ENCODE measurements at places on chromosomes 16 and 17.
A peak's percentile ranks its signal among the peaks of the same experiment; 100 is the strongest.

GRCh38 chr17:7177954-7178477, 1.2 kb downstream of the ASGR1 start:
- DNase-seq, result peak; percentile 38

DNA sequence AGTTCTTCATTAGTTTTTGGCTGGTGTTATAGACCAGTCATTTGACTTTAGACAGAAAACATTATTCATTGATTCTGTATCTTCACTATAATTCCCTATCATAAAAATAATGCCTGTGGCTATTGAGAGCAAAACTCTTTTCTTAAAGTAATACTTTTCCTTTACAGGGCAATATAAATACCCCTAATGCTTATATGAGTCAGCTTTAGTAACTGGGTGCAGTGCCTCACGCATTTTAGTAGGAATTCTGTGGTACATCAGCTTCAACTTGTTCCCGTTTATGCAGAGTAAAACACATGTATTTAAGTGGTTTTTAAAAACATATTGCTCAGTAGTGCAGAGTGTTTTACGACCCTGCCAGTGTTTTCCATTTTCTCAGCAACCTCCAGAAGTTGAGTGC, 68.1 kb downstream of the SEC14L1 start:
- DNase-seq, result no peak

GRCh38 chr16:77822661-77823060, 34.3 kb downstream of the VAT1L start:
- no peak for DNase-seq

- DNase-seq, result no peak
These were observed 47.5 kb downstream of the NT5M start for GRCh38 chr17:17350491-17351355.

DNA sequence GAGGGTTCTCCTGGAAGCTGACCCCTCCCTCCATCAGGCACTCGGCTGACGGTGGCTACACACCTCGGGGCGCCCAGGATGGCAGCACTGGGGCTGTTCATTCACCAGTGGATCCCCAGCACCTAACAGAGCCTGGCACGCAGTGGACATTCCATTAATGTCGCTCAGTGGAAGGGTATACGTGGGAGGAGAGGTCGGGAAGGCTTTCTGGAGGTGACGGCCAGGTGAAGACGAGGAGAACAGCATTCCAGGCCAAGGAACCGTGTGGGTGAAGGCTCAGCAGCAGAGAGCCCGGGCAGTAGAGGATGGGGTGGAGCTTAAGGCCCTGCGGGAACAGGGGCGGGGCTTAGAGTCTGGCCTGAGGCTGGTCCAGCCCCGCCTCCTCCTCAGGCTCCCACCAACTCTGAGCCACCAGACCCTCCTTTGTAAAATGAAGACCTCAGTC, 2.5 kb upstream of the HS3ST6 start:
- DNase-seq, result peak; percentile 81

- no peak for DNase-seq
These were observed 14.4 kb downstream of the B9D1 start for GRCh38 chr17:19348081-19348650.

DNA sequence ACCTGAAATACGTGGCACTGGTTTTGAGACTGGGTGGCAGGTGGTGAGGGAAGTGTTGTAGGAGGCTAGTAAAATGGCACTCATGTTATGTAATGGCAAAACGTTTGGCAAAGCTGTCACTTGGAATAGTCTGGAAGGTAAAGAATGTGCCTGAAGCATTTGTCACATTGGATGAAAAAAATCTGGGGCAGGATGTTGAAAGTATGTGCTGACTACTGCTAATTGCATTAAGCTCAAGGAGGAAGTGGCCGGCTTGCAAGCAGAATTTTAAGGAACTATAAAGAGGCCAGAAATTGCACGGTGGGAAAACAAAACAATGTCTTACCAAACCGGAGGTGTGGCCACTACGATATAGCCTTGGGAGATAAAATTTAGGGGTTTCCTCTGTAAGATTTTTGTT, 26.6 kb upstream of the NLRP1 start:
- DNase-seq, result no peak

DNA sequence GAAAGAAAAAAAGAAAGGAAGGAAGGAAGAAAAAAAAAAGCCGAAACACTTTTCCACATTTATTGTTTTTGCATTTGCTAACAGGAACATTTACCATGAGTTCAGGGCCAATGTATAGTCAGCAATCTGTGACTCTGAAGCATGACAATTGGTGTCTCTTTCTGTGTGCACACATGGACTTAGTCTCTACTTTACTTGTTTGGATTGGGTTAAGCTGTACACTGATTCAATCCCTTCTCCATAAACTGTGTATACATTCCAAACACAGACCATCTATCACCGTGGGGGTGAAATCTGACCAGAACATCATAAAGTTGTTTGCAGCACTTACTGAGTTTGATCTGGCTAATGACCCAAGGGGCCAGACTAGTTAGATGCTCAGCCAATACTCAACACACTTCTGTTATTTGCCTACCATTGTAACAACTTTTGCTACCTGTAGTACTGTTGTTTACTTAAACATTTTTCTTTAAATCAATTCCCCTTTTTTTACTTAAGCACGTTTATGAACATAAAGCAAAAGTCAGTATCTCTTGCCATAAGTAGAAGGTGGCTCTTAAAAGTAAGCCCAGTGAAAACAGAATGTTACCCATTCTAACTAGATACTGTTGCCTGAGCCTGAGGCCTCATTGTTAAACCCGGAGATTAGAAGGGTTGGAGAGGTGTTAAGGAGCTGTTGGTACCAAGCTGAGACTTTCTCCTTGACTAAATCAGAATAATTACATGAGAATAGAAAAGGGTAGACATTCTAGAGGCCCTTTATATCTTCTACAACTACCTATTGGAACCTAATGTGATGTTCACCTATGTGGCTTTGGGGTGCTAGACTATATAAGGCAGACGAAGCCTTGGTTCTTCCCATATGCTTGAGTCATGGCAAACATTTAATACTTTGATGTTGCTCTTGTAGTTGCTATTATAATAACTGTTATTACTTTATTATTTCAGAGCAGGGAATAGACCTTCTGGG, 41.8 kb downstream of the SCNN1B start:
- no peak for DNase-seq

DNA sequence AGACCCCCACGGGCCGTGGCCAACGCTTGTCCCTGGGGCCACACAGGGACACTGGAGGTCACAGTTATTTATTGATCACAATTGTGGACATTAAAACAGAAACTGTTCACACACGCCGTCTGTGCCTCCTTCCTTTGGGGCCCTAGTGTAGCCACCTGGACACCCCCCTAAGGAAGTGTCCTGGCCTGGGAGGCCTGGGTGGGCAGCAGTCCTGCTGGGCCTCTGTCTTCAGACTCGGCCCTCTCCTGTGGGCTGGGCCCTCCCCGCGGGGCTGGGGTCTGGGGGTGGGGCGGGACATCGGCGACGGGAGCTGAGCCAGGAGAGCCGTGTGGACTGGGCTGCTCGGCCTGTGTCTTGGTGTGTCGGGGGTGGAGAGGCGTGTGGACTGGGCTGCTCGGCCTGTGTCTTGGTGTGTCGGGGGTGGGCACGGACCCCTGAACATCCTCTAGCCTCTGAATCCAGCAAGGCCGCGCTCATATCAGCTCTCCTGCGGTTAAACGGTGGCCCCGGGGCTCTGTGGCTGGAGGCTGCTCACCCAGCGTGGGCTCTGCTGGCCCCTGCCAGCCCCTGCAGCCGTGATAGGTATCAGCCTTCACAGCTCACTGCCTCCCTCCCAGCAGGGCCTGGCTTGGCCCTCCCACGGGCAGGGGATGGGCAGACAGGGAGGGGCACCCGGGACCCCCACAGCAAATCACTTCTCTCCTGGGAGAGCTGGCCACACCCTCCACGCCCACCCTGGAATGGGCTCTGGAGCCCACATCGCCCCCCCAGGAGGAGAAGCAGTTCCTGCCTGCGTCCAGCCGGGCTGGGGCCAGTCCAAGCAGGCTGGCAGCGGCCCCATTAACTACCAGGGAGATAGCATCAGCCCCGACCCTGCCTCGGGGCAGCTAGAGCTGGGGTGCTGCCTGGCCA, 1.1 kb upstream of the NHLRC4 start:
- DNase-seq, result peak; percentile 57

GRCh38 chr16:19330841-19331397, 45.4 kb downstream of the CLEC19A start:
- DNase-seq, result no peak

DNA sequence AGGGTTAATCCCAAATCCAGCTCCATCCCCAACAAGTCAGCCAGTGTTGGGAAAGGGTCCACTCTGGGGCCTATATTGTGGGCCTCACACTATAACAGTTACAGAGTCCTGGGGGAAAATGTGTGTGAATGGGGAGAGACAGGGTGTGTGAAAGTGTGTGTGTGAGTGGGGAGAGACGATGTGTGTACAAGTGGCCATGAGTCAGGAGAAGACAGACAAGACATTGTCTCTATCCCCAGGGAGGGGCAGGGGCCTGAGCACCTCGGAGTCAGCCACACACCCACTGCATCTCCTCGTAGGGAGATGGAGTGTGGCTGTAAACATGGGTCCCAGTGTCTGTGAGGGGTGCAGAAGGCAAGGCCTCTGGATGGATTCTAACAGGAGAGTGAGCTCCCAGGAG, 2.9 kb downstream of the CRHR1 start:
- no peak for DNase-seq

GRCh38 chr16:51994597-51994996, 552.3 kb downstream of the TOX3 start:
- DNase-seq, result no peak

DNA sequence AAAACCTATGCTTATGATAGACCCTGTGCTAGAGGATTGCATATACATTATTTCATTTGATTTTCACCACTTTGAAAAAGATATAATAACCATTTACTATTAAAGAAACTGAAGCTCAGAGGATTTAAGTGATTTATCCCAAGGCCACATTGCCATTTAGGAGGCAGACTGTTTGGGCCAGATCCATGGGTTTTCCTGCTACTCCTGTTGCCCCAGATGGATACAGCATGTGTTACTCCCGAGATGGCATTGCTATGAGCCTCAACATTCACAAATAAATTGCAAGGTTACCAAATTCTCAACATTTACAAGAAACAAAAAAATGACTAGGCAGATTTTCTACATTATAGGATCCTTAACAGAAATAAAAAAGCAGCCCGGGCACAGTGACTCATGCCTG, 322.1 kb upstream of the SOX9 start:
- no peak for DNase-seq

DNA sequence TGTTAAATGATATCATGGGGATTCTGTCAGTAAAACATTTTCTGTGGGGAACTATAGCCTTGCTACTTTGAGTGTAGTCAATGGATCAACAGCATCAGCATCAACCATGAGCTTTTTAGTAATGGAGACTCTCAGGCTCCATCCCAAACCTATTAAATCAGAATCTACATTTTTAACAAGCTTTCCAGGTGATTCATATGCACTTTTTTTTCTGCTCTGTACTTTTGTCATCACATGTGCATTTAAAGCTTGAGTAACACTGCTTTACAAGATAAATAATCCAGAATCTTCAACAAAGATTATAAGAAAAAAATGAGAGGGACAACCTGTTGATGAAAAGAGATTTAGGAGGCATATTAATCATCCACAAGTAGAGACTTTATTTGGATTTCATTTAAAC, 23.5 kb downstream of the NUP93 start:
- no peak for DNase-seq

- DNase-seq, result no peak
These were observed 2.1 kb downstream of the CA7 start for GRCh38 chr16:66846266-66846665.

DNA sequence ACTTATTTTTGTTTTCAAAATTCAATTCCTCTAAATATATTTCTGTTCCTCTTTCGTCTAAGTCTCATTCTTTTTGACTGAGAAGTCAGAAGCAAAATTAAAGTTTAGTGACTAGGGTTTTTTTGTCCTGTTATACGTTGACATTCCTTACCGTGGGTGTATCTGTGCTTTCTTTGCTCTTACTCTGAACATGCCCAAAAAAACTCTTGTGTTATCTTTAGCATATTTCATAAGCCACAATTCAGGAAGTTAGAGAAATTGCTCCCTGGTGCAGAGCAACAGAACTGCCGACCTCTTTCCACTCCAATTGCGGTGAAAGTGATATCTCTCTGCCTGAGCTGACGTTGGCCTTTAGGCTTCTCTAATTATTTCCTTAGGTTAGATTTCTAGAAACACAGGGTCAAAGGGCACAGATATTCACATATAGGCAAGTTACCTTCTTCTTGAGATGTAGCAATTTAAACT, 65.7 kb downstream of the CENPV start:
- DNase-seq, result no peak

- peak; percentile 10 for DNase-seq
These were observed 23.3 kb upstream of the CDRT4 start for GRCh38 chr17:15490634-15491261.

GRCh38 chr17:57256708-57257112, 387 bp downstream of the MSI2 start:
- no peak for DNase-seq

DNA sequence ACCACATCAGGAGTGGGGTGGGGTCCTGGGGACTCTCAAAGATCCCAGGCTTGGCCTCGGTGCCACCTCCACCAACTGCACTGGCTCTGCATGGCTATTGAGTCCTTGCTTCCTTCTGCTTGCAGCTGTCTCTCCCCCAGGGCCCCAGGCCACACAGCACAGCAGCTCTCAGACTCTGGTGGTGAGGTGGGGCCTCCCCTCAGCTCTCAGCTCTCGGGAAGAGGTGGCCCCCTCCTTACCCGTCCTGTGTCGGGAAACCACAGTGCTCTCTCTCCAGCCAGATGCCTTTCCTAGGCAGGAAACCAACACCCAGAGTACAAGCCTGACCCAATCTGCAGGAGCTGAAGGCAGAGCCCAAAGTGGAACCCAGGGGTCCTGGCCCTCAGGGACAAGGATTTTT, 18.5 kb downstream of the SRCIN1 start:
- no peak for DNase-seq

DNA sequence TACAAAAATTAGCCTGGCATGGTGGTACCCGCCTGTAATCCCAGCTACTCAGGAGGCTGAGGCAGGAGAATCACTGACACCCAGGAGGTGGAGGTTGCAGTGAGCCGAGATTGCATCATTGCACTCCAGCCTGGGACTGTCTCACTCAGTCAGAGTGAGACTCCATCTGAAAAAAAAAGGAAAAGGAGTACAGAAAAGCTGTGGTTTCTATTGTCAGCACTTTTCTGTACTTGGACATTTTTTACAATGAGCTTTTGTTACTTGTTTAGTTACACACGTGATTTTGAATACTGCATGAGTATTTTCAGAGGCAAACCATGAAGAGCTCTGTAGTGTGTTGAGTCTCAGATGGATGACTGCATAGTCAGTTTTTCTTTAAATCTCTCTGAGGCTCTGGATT, 26.3 kb downstream of the ZC3H18 start:
- DNase-seq, result no peak

DNA sequence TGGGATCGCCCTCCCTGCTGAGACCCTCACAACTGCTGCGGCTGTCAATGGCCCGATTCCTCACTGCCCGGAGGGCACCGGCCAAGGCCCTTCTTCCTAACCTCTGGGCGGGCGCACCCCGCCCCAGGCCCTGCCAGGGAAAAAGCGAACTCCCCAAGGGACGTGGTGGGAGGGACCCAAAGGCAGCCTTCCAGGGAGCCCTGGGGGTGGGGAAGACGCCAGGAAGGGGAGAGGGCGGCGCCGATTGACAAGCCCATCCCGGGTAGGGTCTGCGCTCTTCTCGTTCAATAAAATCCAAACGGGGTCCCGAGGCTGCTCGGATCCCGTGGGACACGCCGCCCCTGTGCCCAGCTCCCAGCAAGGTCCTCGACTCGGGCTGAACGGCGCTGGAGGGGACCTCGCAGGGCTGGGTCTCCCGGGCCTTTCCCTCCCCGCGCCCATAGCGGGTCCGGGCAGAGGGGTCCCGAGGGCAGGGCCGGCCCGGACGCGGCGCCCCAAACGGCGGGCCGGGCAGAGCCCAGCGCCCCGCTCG, 416 bp downstream of the KIFC3 start:
- peak; percentile 46 for DNase-seq
